ENCODE measurements at places on chromosomes 11 and 22. TPM values are rescaled to one million over a fixed set of nuclear protein-coding genes. Genes with fewer than 3 reads are reported as not detected.

The GDPD4 gene
- total RNA-seq: not detected

The OR51I1 gene
- total RNA-seq: not detected

DNA sequence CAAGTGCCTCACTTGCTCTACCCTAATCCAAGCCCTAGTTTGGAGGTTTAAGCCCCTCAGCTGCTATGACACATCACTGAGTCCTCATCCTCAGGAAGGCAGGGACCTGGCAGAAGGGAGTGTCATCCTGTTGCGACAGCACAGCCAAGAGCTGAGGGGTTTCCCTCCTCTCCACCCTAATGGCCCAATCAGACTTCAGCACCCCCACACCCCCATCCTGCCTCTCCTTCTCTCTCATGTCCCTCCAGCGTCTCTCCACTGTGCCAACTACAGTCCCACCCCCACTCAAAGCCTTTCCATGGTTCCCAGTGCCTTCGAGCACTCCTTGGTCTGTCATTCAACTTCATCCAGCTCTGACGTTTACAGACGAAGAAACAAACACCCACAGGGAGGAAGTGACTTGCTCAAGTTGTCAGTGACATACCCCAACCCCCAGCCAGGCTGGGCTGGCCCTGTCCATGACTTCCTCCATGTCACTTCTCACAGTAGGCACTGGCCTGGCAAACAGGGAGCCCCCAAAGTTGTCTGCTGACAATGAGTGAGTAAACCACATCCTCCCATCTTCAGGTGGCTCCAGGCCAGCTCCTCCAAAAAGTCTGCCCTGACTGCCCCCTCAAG, 15.6 kb downstream of the ARAP1 start:
- no peak for DNase-seq
- no peak overlapping the region for H3K4me3 ChIP-seq
- peaks cover 39% of the 10 kb centered on the region for H3K4me1 ChIP-seq
- H3K27me3 ChIP-seq: no peaks in the 10 kb centered on the region
- H3K36me3 ChIP-seq: peaks cover under 1% of the 10 kb centered on the region

DNA sequence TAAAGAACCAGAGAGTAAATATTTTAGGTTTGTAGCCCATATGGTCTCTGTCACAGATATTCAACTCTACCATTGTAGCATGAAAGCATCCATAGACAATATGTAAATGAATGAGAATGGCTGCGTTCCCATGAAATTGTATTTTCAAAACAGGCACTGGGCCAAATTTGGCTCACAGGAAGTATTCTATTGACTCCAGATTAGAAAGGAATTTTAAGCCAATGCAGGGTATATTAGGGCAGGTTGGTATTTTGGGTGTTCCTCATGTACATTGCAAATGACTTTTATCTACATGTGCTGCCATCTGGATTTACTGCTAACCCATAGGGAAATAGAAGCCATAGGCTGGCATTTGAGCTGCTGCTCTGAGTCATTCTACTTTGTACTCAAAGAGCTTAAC, 35.1 kb upstream of the PDGFD start:
- H3K4me3 ChIP-seq: no peak overlapping the region
- H3K36me3 ChIP-seq: no peaks in the 10 kb centered on the region
- H3K27me3 ChIP-seq: no peaks in the 10 kb centered on the region
- no peaks in the 10 kb centered on the region for H3K4me1 ChIP-seq
- H3K27ac ChIP-seq: no peak overlapping the region
- no peak for DNase-seq

GRCh38 chr11:134657631-134658030, 245.6 kb upstream of the B3GAT1 start:
- H3K27me3 ChIP-seq: no peaks in the 10 kb centered on the region
- no peak overlapping the region for H3K4me3 ChIP-seq
- H3K27ac ChIP-seq: no peak overlapping the region
- H3K36me3 ChIP-seq: no peaks in the 10 kb centered on the region

Measured in osteocyte (in vitro differentiated cells).